ENCODE measurements at places on chromosomes 4 and X.

DNA sequence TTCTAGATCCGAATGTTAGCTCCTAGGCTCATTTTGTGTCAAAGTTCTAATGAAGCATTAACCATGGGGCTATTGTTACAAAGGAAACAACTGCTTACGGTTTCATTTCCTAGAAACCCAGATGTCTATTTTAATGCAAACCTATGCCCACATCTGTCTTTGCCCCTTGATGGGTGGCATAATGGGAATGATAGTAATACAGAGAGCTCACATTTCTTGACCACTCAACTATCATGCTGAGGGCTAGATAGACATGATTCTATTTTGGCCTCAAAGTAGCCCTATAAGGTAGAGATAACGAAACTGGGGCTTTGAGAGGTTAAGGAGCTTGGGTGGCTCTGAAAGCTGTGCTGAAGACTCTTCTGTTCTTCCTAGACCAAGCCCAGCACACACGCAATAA lies 1.9 kb downstream of the TLR7 start:
- DNase-seq: no peak

- no peak for DNase-seq
Measured at GRCh38 chr4:27176400-27176799, 315.8 kb downstream of the STIM2 start.

DNA sequence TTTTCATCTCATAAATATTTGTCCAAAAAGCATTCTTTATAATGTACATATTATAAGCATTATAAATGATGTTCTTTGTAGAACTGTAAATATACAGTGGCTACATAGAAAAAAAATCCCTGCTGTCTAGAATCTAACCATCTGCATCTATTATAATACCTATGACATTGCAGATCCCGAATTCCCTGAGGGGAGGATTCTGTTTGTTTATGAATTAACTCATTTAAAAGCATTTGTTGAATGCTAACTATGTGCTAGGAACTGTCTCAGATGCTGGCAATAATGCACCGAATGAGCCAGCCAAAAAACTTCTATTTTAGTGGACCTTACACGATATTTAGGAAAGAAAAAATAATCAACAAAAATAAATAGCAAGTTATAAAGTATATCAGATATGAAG lies 189.6 kb downstream of the PACRGL start:
- no peak for DNase-seq

GRCh38 chr4:145618210-145618931 lies 814 bp upstream of the MMAA start:
- no peak for DNase-seq

DNA sequence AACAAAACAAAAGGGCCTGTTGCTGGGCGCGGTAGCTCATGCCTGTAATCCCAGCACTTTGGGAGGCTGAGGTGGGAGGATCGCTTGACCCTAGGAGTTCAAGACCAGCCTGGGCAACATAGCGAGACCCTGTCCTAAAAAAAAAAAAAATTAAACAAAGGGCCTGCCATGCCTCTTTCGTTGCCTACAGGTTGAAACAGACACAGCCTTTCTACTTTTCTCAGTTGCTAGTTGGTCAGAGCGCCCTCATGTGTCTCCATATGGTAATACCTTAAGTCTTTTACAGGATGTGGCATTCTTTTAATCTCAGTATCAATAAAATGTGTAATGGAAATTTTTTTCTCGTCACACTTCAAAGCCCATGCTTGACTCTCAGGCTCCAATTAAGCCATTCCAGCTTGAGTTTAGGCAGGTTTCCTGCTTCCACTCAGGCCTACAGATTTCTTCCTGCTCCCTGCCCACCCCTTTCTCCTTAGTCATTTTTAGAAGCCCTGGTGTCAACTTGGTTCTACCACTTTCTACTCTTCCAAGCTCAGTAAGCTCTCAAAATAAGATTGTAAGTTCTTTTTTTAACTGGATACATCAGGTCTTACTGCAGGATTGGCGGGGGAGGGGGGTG lies 4.6 kb upstream of the SOWAHD start:
- peak; percentile 69 for DNase-seq

DNA sequence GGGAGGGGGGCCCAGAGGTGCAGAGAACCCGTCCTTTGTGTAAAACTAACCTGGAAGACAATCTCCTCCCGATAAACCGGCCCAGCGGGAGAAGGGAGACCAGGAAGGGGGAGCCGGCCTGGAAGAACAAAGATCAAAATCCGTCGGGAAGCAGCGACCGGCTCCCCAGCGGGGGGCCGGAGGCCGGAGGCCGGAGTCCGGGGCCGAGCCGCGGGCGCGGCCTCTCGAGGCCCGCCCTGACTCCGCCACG lies 552 bp downstream of the ZDHHC9 start:
- DNase-seq: no peak

Measured in B cell (primary cell).